ENCODE measurements at places on chromosomes 12 and 14.

DNA sequence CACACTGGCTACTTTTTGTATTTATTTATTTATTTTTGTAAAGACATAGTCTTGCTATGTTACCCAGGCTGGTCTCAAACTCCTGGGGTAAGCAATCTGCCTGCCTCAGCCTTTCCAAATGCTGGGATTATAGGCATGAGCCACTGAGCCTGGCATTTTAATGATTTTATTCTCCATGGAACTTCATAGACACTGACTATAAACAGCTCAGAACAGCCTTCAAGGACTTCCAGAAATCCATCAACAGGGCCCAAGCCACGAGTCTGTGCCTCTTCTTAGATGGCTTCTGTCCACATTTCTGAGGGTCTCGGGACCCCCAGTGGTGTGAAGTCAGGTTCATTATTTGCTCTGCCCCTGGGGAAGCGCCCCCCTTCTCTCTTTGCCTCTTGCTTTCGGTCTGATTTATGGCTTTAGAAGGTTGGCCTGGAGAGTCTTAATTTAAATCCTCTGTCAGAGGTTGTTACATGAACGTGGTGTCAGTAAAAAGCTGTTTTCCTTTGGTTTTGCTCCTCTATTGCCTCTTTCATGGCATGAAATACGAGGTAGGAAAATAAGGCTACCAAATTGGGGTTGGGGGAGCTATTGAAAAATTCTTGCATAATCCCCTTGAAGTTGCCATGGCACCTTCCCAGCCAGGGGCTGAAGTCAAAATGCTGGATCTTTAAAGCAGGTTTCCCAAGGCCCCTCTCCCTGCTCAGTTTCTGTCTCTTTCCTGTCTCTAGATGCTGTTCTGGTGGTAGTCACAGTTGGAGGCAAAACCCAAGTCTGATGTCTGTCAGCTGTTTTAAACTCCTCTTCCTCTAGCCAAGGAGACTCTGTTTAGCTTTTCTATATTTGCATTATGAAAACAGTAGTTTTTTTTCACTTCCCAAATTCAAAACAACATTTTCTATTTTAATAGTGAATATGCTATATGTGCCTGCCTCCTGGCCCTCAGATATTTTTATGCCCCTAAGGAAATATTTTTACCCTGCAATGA, 129.4 kb downstream of the SMOC1 start:
- no peak for DNase-seq

DNA sequence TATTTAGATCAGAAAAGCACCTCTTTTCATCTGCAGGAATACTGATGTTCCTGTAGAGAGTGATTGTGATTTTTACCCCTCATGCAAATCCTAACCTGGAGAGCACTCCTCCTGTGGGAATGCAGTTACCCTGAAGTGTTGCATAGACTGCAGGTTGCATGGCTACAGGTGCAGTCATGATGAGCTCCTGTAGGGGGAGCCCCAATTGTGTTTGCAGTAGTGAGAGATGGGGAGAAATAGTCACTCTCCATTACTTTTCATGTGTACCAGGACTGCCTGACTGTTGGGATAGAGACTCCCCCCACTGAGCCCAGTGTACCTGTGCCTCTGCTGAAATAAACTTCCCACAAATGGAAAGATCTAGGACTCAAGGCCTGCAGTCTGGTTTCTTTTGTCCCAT, 1086.5 kb downstream of the SLC6A15 start:
- no peak for DNase-seq

DNA sequence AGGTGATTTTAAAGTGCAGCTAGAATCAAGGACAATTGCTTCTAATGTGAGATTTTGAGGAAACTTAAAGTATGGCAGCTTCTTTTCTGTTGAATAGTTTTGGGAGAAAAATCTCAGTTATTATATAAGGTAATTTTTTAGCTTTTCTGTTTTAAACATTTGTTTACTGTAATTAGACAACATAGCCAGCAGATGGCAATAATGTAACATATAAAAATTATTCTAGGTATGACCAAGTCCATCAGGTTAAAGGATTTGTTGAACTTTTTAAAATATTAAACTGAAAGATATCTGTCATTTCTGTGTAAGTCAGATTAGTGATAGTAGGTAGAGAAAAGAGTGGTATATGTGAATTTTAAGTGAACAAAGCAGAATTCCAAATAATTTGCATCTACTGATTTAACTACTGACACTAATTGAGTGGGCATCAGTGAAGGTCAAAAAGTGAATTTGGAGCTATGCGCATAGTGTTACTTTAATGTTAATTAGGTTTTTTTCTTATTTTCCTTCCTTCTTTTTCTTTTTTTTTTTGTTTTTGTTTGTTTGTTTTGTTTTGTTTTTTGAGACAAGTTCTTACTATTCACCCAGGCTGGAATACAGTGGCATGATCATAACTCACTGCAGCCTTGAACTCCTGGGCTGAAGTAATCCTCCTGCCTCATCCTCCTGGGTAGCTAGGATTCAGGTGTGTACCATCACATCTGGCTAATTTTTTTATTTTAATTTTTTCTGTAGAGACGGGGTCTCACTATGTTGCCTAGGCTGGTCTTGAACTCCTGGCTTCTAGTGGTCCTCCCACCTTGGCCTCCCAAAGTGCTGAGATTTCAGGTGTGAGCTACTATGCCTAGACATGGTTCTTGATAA, 18.6 kb downstream of the PRORP start:
- DNase-seq: no peak

GRCh38 chr12:131087302-131087818, 133.7 kb downstream of the ADGRD1 start:
- DNase-seq: no peak

GRCh38 chr12:21613931-21614330, 9.3 kb upstream of the GYS2 start:
- no peak for DNase-seq

DNA sequence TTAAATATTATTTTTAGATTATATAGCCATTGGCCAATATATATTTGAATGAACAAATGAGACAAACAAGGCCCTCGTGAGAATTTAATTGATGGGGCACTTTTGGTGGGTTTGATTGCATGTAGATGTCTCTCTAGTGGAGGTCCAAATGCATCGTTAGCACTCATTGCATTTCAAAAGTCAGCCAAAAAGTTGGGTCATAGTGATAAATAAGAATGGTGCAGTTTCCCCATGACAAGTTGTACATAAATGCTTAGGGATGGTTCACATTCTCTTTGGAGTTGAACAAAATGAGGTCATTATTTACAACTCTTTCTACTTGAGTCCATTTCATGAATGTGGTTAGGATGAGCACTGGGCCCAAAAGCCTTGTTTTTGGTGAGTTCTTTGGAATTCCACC, 1.0 kb downstream of the BEST3 start:
- no peak for DNase-seq

DNA sequence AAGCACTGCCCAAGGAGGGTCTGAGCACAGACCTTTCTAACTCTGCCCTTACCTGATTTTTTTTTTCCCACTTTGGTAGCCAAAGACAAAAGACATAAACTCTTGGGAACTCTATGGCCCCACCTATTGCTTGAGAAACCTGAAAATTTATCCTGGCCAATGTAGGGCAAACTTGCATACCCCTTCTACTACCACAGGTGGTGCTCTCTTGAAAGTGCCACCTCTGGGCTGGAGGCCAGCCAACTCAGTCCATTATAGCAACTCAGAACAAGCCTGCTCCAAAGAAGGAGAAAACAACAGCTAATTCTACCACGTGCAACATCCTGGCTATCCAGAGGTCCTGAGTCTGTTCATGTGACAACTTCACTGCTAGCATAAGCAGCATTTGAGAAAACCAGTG, 55.7 kb upstream of the ABCD2 start:
- DNase-seq: no peak

DNA sequence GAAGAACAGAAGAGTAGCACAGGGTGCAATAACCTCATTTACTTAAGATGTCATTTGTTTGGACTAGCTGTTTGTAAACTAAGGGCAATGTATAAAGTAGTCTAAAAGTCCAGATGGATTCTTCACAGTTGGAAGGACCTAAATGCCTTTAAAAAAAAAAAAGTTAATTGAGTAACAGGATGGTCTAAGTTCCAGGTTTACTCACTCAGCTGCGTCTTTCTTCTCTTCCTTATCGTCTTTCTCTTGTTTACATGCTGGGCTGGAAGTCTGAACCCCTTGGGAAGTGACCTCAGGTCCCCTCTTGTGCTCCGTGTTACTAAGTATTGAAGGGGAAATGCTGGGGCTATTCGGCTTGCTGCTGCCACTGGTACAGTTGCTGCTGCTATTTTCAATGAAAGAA, 82.5 kb downstream of the SH2B3 start:
- no peak for DNase-seq

- no peak for DNase-seq
These were observed 456.7 kb downstream of the AEBP2 start for GRCh38 chr12:19896041-19896440.

GRCh38 chr14:88770736-88771135, 22.0 kb downstream of the EML5 start:
- no peak for DNase-seq

GRCh38 chr14:38255673-38256532, at the start of gene CLEC14A:
TSS of gene CLEC14A (minus strand) at chr14:38256093. CDS start at chr14:38256022, 71 bp downstream.
- no peak for DNase-seq

Data from activated T-cell treated with anti-CD3 and anti-CD28 coated beads for 1 hour (primary cell).